NCI-H226 (cell line): ENCODE measurements at places on chromosomes 6 and 20.

GRCh38 chr6:133236932-133237331 lies 4.2 kb upstream of the EYA4 start:
- DNase-seq, result peak; percentile 32

- no peak for DNase-seq
These were observed 29.9 kb downstream of the RAB44 start for GRCh38 chr6:36727505-36728021.

DNA sequence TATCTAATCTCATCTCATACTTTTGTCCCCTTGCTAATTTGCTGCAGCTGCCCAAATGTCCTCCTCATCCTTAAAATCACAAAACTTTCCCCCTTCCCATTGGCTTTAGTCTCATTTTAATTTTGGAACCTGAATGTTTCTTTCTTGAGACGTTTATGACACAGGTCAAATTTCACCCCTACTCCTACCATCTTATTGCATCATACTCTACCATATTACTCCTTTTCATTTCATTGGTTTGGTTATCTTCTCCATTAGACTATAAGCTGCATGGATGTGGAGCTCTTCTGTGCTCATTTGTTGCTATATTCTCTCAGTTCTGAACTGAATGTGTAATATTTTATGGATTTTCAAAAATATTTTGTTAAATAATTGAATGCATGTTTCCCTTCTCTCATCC lies 688.6 kb downstream of the CBLN4 start:
- no peak for DNase-seq

DNA sequence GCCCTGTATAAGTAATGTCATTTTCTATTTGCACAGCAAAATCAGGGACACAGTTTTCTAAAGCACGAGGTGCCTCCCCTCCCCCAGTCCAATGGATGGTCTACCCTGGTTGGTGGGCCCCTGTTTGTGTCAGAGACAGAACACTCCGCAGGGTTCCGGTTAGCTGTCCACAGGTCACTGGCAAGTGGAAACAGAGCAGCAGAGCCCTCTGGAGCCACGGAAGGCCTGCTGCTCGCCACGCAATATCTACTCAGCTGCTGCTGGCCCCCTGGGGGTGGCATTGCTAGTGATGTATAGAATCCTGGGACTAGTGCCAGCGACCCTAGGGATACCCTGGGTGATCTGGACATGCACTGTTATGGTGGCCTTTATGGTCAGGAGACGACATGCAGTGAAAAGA lies 50.4 kb downstream of the RIN2 start:
- no peak for DNase-seq

- no peak for DNase-seq
These were observed 83.5 kb upstream of the TMEM181 start for GRCh38 chr6:158476389-158476788.

DNA sequence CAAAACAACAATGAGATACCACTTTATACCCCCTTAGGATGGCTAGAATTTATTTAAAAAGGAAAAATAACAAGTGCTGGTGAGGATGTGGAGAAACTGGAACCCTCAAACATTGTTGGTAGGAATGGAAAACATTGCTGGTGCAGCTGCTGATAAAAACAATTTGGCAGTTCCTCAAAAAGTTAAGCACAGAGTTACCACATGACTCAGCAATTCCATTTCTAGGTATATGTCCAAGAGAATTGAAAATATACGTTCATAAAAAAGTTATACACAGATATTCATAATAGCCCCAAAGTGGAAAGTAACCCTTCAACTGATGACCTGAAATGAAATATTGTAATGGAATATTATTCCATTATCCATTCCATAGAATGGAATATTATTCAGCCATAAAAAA lies 55.0 kb downstream of the CD83 start:
- DNase-seq, result no peak

- DNase-seq, result no peak
These were observed 550.7 kb upstream of the FLRT3 start for GRCh38 chr20:14888134-14888533.

- DNase-seq, result peak; percentile 53
These were observed 8.7 kb downstream of the MMP24OS start for GRCh38 chr20:35269055-35269781.

- DNase-seq, result no peak
These were observed 37.8 kb downstream of the PTPRT start for GRCh38 chr20:43151901-43152300.

- no peak for DNase-seq
These were observed 712 bp downstream of the ABHD16A start for GRCh38 chr6:31702405-31702818.

GRCh38 chr6:89007209-89008000 lies 44.0 kb upstream of the RNGTT start:
- DNase-seq, result no peak

DNA sequence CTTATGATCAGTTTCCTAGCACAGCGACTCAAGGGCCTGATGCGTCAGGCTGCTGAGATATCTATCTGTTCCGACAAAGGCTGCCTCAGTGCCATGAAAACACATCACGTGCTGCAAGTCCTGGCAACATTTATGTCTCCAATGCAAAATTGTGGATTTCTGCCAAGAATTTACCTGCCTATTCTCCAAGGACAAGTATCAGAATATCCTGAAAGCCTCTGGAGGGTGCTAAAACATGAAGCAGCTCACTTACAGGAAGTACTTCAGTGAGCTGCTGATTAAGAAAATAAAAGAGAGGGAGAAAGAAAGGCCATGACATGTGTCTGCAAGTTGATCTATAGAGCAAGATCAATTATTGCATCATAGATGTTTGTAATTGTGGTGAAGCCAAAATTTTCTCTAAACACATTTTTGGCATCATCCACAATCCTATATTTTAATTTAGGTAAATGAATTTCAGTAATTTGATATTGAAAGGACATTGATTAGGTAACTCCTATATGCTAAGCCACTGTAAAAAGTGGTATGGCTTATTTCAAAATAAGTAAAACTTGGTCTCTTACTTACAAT lies 25.8 kb upstream of the TPBG start:
- DNase-seq, result no peak

DNA sequence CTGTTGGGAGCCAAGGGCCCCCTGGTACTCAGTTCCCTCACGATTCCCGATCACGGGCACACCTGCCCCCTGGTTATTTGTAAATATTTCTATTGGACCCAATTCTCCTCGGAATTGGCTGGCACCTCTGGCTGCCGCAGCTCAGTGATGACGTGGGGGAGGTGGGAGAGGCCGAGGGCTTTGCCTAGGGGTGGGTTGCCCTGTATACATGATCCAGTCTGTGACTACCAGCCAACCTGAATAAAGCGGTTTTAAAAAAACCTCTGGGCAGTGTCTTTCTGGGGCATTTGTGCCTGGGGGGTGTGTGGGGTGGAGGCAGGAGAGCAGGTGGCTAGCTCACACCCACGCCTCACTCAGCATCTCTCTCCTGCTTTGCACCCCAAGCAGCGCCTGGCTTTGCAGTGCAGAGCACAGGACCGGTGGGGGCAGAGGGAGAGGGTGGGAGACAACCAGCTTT lies 42.2 kb downstream of the VSTM2L start:
- DNase-seq, result no peak

- DNase-seq, result no peak
These were observed 1.4 kb upstream of the CHD6 start for GRCh38 chr20:41619360-41620100.

GRCh38 chr6:111537528-111537920 lies 54.5 kb upstream of the REV3L start:
- DNase-seq, result no peak

GRCh38 chr20:40943591-40943990 lies 85.0 kb upstream of the TOP1 start:
- DNase-seq, result no peak

- no peak for DNase-seq
These were observed 24.4 kb downstream of the DCBLD1 start for GRCh38 chr6:117506907-117507306.

DNA sequence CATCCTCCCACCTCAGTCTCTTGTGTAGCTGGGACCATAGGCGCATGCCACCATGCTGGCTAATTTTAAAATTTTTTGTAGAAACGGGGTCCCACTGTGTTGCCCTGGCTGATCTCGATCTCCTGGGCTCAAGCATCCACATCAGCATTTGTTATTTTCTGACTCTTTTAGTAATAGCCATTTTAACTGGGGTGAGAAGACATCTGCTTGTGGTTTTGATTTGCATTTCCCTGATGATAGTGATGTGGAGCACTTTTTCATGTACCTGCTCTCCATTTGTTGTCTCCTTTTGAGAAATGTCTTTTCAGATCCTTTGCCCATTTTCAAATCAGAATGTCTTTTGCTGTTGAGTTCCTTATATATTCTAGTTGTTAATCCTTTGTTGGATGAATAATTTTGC lies 22.2 kb upstream of the TULP4 start:
- DNase-seq, result no peak

DNA sequence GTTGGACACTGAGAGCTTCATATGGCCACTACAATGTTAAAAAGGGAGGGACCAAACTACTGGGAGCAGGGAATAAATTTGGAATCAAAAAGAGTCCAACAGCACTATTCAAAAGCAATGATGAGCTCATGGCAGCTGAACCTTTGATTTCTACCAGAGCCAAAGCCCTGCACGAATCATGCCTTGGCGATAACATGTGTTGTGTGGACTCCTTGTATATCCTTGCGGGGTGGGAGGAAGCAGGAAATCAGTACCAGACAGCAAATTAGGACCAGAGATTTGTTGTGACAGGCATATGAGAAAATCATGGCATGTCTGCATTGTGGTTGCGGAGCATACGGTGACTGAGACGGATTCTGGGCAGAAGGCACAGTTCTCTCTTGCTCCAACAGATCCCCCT lies 85.6 kb upstream of the EMILIN3 start:
- DNase-seq, result no peak

GRCh38 chr20:25353747-25354705 lies 36.6 kb downstream of the ABHD12 start:
- DNase-seq, result no peak

GRCh38 chr6:119193707-119194106 lies 115.2 kb upstream of the FAM184A start:
- no peak for DNase-seq

DNA sequence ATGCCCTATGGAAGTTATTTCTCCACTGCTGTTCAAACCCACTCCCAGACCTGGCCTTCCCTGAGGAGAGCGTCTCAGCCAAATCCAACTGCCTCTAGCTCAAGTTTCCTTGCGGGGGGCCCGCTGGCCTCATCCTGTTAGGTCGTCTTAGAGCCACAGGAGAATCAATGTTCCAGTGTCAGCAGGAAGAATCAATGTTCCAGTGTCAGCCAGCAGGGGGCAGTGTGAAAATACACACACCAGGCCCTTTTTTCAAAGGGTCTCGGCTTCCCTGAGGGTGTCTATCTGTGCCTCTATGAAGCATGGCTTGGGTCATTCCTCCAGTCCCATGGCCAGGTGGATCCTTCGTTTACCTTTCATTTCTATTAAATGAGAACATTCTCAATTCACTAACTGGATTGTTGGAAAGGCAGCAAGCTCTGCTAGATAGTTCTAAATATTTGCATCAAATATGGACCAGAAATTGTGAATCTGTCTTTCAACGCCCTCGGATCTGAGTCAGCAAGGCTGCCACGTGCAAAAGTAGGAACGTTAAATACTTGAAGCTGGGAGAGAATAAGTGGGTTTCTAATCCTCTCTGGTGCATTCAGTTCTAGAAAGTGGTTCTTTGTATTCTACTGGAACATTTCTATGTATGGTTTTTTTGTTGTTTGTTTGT lies 19.2 kb downstream of the PRND start:
- no peak for DNase-seq
